ENCODE measurements at places on chromosomes 7 and 10.

DNA sequence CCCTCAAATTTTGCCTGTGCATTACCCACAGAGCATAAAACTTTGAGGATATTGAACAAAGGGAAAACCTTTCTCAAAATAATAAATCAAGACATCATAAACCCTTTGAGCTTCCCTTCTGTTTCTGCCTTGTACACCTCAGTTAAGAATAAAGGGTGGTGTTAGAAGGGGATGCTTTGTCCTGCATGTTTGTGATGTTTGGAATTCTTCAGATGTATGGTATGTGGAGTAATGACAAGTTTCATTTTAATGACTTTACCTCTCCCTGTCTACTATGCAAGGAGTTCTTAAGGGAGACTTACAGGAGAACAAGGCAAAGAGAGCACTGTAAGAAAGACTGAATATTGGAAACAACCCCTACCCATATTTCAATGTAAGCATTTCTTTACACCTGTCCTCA lies 99.2 kb downstream of the HECW1 start:
- DNase-seq: no peak

DNA sequence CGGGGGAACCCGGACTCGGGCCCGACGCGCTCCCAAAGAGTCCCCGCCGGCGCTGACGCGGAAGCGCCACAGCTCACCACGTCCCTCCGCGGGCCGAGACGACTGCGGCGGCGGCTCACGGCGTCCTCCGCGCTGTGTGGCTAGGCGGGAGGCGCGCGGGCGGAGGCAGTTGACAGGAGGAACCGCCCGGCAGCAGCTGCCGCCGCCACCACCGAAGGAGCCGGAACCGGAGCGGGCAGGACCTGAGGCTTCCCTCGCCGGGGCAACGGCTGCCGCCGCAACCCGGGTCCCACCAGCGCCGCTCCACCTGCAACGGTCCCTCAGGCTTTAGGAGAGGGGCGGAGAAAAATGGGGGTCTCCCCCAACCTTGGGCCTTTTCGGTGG lies 334 bp downstream of the ZNF800 start:
- DNase-seq: peak; percentile 54

GRCh38 chr7:7131273-7131672 lies 51.1 kb upstream of the C1GALT1 start:
- DNase-seq: no peak

- DNase-seq: no peak
Observed at GRCh38 chr7:29859104-29859503, 52.8 kb downstream of the WIPF3 start.

DNA sequence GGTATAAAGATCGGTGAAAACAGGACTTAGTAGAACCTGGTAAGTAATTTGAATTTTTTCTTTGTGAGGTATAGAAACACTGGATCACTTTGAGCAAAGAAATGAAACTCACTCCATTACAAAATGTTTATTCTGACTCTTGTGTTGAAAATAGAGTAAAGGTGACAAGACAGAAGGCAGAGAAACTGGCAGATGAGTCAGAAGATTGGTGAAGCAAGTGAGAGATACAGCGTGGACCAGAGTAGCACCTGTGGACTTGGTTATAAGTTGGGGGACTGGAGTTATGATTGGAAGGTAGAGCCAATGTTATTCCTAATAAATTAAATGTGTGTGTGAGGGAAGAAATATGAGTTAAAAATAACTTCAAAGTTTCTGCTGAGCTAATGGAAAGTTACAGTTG lies 620.9 kb downstream of the ZWINT start:
- DNase-seq: no peak

- no peak for DNase-seq
Observed at GRCh38 chr10:106793617-106794016, 370.9 kb downstream of the SORCS1 start.

DNA sequence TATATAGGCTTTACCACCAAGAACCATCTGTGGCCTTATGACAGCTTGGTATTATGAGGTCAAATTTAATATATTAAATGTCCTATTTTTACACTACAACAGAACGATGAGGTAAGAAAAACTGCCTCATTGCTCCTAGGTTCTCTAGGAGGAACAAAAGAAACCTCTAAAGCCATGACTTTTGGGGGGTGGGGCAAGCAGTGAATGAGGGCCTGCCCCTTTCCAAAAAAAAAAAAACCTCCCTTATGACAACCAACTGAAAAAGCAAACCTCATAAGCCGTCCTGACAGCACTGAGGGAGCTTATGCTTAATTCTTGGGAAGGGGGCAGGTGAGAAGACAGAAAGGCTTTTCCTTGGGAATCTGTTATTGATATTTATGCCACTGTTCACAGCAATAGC lies 116.6 kb downstream of the KMT2E start:
- no peak for DNase-seq

GRCh38 chr7:111840528-111840927 lies 278.2 kb upstream of the IMMP2L start:
- DNase-seq: no peak

DNA sequence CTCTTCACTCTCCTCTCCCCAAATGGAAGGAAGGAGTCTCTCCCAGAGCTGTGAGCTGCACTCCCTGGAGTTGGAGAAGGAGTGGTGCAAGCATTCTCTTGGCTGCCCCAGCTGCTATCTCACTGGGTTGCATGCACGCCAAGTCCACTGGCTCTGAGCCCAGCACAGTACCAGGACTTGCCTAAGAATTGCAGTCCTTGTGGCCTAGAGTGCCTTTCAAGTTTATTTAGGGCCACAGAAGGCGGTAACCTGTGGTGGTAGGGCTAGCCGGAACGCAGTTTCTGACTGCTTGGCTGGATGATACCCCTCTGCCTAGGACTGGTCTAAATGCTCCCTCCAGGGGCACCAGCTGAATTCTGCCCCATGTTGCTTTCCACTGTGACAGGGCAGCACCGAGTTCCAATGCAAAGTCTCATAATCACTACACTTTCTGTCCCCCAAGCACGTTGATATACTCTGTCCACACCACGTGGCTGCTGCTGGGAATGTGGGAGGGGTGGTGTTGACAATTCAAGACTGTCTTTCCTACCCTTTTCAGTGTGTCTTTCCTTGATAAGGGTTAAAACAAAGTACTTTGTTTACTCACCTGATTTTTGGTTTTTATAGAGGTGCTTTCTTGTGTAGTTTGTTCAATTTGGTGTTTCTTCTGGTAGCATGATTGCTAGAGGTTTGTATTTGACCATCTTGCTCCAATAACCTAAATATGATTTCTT lies 57.0 kb downstream of the PHTF2 start:
- no peak for DNase-seq

DNA sequence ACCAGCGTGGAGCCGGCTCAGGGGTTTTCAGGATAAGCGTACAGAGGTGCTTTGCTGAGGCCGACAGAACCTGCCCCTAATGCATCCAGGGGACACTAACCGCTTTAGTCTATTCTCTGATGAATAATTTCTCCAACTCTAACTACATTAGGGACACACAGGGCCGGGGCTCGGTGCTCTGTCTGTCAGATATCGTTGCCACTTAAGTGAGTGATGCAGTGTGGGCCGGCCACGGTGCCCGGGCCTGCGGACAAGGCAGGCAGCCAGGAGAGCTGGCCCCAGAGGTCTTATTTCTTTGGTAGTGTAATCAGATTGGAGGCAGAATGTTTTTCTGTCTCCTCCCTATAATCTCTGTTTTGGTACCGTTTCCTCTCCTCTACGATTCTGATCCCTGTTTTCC lies 62.7 kb downstream of the ADRA2A start:
- DNase-seq: no peak

GRCh38 chr7:1586126-1586826 lies 16.4 kb upstream of the PSMG3 start:
- no peak for DNase-seq

- no peak for DNase-seq
Observed at GRCh38 chr7:114112806-114113205, 194.0 kb upstream of the PPP1R3A start.

DNA sequence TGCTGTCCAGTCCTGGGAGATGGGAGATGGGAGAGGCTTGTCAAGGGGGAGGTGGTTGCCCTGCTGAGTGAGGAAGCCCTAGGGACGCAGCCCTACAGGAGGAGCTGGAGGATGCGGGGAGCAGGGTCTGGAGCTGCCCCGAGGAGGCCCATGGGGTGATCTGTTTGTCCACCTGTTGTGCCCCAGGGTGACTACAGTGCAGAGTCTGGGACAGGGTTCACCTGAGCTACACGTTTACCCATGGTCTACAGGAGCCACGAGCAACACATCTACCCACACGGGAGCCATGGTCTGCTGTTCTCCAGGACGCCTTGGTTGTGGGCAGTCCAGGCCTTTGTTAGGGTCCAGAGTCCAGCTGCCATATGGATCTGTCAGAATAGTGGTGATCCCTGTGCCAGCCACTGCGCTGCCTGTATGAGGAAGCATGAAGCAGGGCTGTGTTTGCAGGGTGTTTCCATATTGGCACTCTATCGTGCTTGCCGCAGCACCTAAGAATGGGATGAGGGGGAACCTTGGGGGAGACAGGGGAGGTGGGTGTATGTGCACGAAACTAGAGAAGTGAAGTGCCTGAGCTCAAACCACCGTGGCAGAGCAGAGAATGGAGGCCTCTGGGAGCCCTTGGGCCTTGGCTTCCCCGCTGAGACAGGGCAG lies 23.7 kb downstream of the ZNF775 start:
- no peak for DNase-seq

DNA sequence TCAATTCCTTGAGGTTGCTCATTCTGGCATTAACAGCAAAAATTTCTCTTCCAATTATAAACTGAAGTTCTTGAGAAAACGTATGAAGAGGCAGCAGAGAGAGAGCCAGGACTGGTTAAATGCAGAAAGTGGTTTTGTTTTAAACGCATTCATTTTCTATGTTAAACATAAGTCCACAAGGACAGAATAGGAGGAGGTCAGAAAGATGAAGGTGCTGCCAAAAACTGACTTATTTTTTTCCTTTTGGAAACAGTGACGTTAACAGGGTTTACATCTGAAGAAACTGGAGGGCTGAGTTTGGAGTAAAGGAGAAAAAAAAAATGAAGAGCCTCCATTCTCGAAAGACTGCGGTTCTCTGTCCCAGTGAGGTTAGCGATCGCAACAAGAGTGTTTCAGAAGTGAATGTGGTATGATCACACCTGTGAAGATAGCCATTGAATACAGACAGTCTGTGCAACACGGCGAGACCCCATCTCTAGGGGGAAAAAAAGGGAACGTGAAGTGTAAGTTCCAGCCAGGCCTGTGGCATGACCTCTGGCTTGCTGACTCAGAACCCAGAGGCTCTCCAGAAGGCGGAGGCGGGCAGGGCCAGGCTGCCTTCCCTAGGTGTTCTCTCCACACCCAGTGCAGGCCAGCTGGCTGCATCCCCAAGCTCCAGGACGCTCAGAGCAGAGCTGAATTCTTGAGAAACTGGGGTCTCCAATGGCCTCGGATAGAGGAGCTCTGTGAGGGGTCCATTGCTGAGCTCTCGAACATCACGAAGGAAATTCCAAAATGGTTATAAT lies 84.0 kb downstream of the CHST15 start:
- DNase-seq: no peak

DNA sequence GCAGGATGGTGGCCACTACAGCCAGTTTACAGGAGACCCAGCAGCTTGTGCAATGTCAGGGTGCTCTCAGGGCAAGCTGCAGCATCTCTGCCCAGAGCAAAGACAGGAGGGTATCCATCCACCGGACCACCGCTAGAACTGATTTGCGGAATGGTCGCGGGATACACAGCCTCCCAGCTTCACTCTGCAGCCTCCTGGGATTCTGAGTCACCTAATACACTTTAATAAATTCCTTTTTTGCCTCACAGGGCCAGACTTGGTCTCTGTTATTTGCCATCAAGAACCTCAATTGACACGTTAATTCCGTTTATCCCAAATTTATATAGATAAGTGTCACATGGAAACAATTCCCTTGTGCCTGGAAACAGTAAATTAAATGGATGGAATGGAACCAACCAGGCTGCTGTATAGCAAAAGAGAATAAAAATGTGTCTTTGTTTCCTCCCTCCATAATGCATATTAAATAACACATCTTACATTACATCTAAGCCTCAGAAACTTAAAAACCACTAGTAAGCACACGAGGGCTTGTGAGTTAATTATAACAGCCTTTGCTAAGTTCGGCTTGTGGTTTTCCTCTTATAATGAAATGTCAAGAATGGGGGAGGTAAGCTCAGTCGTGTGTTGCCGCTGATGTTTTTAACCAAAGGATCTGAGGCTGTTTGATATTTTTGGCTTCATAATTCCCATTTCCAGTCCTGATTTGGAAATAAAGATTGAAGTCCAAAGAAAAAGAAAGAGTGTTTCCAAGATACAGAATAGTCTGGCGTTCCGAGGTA lies 52.1 kb downstream of the ADRB1 start:
- DNase-seq: no peak

DNA sequence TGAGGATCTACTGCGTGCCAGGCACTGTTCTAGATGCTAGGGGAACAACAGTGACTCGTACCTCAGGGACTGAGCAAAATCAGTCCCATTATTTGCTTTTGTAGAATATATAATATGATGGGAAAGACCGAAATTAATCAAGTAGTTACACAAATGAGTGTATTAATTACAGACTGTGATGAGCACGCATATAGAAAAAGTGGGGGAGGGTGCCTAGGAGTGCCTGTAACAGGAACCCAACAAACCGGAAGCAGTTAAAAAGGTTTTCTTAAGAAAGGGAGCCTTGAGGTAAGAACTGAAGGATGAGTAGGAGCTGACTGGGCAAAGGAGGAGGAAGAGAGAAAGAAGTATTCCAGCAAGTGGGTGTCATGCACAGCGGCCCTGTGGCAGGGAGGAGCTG lies 28.2 kb upstream of the IL6 start:
- DNase-seq: no peak

DNA sequence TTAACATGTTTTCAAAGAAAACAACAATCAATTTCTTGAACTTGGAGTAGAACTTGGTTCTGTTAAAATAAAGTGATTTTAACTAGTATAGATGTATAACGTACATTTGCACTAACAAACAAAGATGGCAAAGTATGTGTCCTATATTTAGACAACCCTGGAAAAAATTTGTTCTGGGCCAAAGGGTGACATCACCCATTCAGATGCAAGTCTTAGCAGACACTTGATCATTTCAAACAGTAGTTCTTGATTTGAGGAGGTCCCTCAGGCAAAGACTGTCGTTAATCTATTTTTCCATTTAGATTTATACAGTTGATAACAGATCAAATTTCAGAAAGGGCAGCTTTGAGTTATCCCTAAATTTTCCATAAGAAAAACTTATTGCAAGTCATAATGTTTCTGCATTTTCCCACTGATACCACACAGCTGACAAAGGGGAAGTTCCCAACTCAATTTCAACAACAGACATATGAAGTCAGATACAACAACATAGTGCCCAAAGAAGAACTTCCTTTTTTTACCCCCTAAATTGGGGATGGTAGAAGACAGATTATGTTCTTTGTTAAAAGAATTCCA lies 5.2 kb downstream of the NMT2 start:
- DNase-seq: no peak

GRCh38 chr10:26647602-26648244 lies 49.8 kb upstream of the PDSS1 start:
- DNase-seq: no peak
